ENCODE measurements at places on chromosomes 16 and 17.
A peak's percentile ranks its signal among the peaks of the same experiment; 100 is the strongest.

- no peak for DNase-seq
Measured at GRCh38 chr17:82926716-82927115, 86.9 kb upstream of the ZNF750 start.

- DNase-seq, result no peak
Measured at GRCh38 chr17:8069587-8069860, 18.0 kb downstream of the ALOX12B start.

- DNase-seq, result peak; percentile 80
Measured at GRCh38 chr16:30429678-30430427, at the start of gene DCTPP1. Gene DCTPP1, minus strand, starts transcription at chr16:30430030. Its CDS starts 50 bp downstream, at chr16:30429980.

- DNase-seq, result no peak
Measured at GRCh38 chr17:76840884-76841775, 27.1 kb upstream of the MGAT5B start.

DNA sequence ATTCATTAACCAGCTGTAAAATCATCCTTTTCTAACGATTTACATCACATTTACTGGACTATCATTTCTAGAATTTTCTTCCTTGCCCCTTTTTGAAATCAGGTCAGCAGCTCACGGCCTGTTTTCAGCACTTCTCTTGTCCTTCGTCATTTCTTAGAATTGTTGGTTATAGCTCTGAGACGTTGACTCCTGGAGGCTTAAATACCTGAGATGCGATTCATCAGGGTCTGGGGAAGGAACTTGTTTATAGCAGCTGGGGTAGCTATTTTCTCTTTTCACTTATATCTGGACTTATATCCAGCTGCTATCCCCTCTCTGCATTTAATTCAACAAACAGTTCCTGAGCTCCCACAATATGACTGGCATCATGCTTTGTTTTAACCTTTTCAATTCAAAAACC, 338.7 kb upstream of the TNRC6C start:
- no peak for DNase-seq

GRCh38 chr16:78786635-78787034, 687.2 kb downstream of the WWOX start:
- DNase-seq, result no peak

- DNase-seq, result no peak
Measured at GRCh38 chr16:3484318-3485096, 10.8 kb downstream of the C16orf90 start.

DNA sequence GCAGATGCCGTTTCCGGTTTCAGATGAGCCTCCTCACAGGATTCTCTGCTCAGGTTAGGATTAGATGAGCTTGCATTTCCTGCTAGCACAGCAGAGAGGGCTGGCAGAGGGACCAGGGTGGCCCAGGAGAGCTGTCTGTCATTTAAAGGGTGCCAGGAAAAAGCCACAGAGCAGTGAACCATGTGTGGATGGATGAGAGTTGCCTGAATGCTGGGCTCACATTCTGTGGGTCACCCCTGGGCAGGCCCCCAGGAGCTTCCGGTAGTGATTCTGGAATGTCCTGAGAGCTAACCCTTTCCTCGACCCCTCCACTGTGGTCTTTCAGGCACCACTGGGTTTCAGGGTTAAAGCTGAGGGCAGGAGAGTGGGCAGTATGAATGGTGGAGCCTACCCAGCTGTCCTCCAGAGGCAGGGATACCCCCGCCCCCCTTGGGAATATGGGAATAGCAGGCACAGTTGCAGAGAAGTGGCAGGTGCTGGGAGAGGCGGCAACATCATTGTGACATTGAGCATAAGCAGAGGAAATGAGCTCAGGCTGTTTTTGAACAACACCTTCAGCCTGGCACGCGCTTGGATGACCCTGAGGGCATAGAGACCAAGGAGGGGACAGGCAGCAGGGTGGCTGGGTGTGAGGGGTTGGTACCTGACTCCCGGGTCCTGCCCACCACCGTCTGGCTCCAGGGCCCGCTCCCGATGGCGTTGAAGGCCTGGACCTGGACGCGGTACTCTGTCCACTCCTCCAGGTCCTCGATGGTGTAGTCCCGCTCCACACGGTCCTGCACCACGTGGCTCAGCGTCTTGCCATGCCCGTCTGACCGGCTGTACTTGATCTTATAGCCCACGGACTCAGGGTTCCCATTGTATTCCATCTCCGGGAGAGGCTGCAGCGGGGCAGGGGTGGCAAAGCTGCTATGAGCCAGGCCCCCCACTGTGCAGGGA, 83.0 kb upstream of the CDC42EP4 start:
- no peak for DNase-seq

GRCh38 chr17:59152925-59153324, 2.1 kb downstream of the SKA2 start:
- DNase-seq, result no peak

- peak; percentile 64 for DNase-seq
Measured at GRCh38 chr17:21286066-21286770, 1.7 kb downstream of the MAP2K3 start.

DNA sequence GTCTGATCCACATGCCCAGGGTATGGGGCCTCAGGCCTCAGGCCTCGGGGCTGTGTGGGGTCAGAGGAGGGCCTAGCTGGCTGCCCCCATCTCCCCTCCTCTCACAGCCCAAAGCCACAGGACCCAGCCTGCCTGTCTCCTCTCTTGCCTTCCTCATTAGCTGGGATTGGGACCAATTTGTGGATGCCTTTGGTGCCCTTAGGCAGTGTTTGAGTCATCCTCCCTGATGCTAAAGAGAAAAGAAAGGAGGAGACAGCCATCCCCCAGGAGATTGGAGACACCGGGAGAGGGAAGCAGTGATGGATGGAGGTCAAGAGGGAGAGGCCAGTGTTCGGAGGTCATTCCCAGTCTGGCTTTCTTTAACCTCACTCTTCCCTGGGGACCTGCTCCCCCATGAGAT, 23.3 kb upstream of the NOG start:
- DNase-seq, result no peak

DNA sequence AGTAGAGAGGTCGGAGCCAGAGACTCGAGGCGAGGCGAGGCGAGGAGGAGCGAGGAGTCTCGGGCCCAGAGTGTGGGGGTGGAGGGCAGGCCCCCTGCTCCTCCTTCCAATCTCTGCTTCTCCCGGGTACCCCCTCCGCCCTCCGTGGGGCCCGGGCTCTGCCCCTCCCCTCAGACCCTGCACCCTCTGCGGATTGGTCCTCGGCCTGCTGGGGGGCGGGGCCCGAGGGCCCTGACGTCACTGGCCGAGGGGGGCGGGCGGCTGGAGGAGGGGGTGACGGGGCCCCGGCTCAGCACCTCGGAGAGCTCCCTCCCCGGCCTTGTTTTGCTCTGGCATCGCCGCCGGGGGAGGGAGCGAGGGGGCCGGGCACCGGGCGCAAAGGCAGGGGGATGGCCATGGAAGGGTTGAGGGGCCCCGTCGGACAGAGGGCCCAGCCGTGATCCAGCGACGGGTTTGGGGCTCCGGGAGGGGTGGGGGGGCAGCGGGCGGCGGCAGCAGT, at the start of gene RUNDC3A:
TSS of gene RUNDC3A (plus strand) at position 282 of the 499 bp plus-strand sequence. CDS start 232 bp downstream, outside the sequence.
- no peak for DNase-seq

DNA sequence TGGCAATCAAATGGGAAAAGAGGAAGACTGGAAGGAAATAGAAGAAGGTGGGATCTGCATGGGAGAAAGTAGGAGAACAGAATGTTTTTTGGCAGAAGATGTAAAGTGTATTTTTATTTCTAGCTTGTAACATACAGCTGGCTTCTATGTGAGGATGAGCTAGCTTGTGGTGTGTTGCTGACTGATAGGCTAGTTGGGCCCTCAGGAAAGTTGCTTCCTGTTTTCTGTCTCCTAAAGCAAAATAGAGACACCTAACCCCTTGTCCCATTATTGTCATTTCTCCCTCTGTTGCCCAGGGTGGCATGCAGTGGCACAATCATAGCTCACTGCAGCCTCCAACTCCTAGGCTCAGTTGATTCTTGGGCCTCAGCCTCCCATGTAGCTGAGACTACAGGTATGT, 15.9 kb downstream of the TNRC6A start:
- DNase-seq, result no peak

Measured in esophagus squamous epithelium (tissue), 5 donors.